NCI-H2029 treated with DMSO at 0.1 percent for 48 hours (cell line): ENCODE measurements at places on chromosomes 2 and 18.
A peak's percentile ranks its signal among the peaks of the same experiment; 100 is the strongest.

- no peak for DNase-seq
Observed at GRCh38 chr2:120155308-120155707, 67.9 kb downstream of the TMEM185B start.

- peak; percentile 37 for DNase-seq
Observed at GRCh38 chr2:236177604-236177966, 9.4 kb upstream of the GBX2 start.

DNA sequence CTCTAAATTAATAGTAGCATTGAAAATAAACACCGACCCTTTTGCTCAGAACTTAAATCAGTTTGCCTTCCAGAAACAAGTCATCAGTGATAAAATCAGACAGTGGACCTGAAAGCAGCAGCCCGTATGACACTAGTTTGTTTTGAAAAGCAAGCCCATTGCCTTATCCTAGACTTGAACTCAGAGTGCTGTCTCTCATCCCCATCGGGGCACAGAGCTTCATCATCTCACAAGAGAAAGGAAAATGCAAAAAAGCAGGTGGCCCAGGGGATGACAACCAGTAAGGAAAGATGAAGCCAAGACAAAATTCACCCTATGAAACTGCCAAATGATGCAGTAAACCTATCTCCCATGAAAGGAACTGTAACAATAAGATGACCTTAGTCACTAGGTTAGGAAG is 71.2 kb downstream of the CERKL start:
- DNase-seq: no peak

- no peak for DNase-seq
Observed at GRCh38 chr2:149463328-149464002, 124.1 kb downstream of the MMADHC start.

- no peak for DNase-seq
Observed at GRCh38 chr18:46531482-46531881, 125.5 kb downstream of the LOXHD1 start.

DNA sequence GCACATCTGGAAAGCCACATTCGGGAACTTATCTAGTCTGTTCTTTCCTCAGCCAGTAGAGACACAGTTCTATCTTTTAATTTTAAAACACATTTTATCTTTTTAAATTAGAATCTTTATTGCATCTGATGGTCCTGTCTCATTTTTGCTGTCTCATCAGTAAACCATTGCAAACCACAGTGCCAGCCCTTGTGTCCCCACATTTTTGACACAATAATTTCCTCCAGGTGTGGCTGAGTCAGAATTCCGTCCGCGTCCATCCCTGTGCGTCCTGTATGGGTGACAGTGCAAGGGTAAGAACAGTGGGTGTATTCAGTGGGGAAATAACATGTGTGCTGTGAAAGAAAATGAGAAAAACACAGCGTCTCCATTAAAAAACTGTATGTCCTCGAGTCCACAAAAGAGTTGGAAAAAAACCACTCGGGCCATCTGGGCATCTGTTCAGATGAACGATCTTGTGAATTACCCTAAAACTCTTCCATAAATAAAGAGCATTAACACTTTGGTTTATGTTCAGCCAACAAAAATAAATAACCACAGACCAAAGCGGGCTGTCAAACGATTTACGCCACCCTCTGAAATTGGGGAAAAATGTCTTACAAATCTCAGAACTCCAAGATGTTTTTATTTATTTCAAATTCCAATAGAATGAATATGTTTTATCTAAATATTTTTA is 137.3 kb downstream of the ZNF516 start:
- DNase-seq: no peak

- no peak for DNase-seq
Observed at GRCh38 chr2:227876300-227876801, 4.9 kb downstream of the DAW1 start.

DNA sequence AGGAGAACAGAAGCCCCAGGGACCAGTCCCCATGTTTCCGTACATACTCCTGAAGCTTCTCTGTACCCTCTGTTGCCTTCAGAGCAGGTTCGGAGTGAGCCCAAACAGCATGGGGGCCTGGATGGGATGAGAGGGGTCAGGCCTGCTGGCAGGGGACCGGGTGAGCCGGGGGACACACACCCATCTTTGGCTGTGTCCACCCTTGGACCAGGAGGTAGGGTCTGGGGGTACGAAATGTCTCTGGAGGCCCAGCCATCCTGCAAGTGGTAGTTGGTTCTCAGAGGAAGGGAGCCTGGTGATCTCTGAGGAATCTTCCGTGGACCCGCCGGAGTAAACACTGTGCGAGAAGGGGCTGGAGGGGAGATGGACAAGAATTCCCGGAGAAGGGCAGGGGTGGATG is 15.3 kb downstream of the FBLN7 start:
- no peak for DNase-seq

- DNase-seq: no peak
Observed at GRCh38 chr2:212721026-212721451, 182.4 kb upstream of the ERBB4 start.

- DNase-seq: no peak
Observed at GRCh38 chr2:205700331-205701132, 18.2 kb downstream of the NRP2 start.

- no peak for DNase-seq
Observed at GRCh38 chr2:85156153-85156552, 23.0 kb downstream of the TCF7L1 start.

DNA sequence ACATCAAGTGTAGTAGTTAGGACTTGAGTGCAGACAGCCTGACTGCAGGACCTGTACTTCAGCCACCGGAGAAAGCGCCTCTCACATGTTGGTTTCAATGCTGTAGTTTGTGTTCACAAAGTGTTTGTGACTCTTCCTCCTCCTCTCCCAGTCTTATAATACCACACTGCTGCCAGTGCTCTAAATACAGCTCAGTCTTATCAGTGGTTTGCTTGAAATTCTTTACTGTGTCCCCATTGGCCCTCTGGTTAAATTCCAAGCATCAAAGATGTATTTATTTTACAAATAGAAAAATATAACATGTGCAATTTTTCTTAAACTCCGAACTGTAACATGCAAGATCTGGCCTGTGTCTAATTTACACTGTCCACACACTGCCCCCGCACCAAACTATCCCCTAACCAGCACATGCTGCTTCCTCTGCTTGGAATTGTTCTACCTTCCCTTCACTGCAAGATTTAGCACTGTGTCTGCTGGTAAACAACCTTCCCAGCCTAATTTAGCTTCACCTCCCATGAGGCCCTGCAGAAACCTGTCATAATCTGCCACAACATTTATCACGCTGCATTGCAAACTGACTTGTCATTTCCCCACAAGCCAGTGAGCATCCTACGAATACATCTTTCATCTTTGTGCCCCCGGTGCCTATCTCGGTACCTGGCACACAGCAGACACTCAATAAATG is 77.1 kb downstream of the SUMO1 start:
- no peak for DNase-seq
